ENCODE measurements at places on chromosomes 16 and 17.
A peak's percentile ranks its signal among the peaks of the same experiment; 100 is the strongest.

- no peak for DNase-seq
Measured at GRCh38 chr16:29156511-29156910, 171.7 kb downstream of the LAT start.

GRCh38 chr16:1643521-1643920 lies 31.4 kb downstream of the CRAMP1 start:
- no peak for DNase-seq

- DNase-seq: no peak
Measured at GRCh38 chr16:84761448-84762368, 58.1 kb upstream of the CRISPLD2 start.

DNA sequence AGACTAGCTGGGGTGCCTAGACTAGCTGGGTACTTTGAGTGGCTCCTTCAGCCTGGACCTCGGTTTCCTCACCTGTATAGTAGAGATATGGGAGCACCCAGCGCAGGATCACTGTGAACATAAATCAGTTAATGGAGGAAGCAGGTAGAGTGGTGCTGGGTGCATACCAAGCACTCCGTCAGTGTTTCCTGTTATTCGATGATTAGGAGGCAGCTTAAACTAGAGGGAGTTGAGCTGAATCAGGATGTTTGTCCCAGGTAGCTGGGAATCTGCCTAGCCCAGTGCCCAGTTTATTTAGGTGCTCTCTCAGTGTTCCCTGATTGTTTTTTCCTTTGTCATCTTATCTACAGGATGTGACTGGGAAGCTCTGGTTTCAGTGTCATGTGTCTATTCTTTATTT lies 8.4 kb upstream of the TMEM235 start:
- no peak for DNase-seq

DNA sequence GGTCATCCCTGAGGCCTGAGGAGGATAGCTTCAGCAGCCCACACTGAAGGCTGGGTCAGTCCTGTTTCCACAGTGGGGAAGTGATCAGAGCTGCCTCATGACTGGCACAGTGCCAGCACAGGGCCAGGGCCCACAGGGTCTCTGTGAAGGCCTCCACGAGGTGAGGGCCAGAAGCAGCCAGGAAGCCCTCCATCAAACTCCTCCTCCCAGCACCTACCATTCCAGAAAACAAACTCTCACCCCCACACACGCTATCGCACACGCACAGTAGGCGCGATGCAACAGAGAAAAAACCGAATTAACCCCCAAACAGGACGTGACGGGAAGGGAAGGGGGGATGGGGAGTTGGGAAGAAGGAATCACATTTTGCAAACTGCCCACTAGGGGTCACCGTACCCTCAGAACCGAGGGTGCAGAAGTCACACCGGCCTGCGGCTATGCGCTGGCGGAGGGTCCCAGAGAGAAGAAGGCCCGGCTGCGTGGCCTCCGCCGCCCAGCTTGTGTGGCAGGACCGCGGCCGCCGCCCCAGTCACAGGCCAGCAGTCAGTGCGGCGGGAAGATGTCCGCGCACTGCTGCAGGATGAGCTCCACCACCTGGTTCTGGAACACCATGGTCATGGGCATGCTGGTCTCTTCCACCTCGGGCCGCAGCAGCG lies 37.6 kb downstream of the ARHGAP27 start:
- DNase-seq: peak; percentile 62
